ENCODE measurements at places on chromosomes 11 and 22.
A peak's percentile ranks its signal among the peaks of the same experiment; 100 is the strongest.

DNA sequence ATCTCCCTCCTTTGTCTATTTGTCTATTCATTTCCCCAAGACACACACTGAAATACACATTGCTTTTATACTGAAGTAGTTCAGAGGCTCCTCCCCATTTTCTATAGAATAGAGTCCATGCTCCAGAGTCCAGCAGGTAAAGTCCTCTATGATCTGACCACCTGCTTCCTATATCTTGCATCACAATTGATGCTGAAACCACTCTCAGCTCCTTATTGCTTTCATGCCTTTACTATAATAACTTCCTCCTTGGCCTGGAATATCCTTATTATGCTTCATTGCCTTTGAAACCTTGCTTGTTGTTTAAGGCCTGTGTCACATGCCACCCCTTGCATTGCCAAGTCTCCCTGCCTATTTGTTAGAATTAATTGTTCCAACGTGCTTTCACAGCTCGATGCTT is 12.6 kb downstream of the OR6Q1 start:
- no peak for DNase-seq

- no peak for DNase-seq
Observed at GRCh38 chr11:47468598-47469214, 19.8 kb upstream of the RAPSN start.

DNA sequence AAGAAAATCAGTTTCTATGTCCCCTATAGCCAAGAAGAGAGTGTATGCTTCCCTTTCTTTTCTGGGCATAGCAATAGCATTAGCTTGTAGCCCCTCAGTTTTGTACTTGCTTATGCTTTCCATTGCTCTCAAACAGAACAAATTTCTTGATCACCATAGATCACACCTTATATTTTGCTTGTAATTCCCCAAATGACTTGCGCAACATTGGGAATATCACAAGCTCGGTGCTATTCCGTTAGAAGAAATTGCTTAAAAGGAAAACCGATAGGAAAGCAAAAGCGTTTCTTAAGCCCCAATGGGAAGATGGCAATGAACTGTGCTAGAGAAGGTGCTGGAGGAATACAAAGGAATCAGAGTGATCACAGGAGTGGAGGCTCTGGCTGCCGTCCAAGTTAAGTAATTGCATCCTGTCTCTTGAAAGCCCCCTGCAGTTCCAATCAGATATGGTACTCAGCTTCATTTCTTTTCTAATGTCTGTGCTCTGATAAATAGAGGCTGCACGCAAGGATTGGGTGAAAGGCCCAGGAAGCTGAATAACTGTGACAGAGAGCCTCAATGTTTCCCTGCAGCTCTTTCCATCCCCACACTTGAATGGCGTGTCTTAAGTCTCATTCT is 182.1 kb upstream of the KIRREL3 start:
- DNase-seq = no peak

DNA sequence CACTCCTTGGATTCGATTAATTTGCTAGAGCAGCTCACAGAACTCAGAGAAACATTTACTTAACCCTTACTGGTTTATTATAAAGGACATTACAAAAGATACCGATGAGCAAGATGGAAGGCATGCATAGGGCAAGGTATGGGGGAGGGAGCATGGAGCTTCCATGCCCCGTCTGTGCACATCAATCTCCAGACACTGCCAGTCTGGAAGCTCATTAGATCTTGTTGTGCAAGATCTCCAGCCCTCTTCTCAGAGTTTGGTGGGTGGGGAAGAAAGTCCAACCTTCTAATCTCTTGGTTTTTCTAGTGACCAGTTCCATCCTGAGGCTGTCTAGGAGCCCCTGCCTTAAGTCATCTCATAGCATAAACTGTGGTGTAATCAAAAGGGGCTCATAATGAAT is 190.7 kb downstream of the UVRAG start:
- no peak for DNase-seq

GRCh38 chr22:30968015-30968923 is at the start of gene MORC2:
TSS of gene MORC2 (minus strand) at chr22:30968774. CDS start at chr22:30967889, 885 bp downstream.
- peak; percentile 61 for DNase-seq

DNA sequence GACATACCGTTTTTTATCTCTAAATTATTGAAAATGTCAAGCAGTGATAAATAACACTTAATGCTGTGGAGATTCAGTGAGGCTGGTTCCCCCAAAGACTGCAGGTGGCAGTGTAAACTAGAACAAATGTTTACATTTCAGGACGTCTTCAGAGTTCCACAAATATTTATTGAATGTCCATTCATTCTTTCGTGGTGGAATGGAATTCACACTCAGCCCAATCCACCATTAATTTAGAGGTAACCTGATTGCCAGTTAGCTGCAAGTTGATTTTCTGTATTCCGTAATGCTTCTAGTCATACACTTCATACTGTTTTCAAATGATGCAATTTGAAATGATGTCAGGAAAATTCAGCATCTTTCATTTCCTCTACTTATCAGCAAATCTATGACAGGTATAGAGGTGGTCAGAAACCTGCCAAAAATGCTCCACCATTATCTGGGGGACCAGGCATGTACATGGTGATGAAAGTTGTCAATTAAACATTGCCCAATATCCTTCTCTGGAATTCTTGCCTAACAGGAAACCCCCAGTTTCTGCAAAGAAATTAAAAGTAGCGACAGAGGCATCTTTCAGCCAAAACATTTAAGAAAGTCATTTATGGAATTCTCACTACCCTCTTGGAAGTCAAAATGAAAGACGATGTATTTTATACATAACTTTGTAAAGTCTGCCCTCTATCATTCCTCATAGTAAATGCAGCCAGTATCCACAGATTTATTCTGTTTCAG is 94.3 kb upstream of the BMAL1 start:
- DNase-seq = peak; percentile 66

GRCh38 chr11:121630041-121630440 is 177.3 kb upstream of the SORL1-AS1 start:
- DNase-seq = peak; percentile 41

DNA sequence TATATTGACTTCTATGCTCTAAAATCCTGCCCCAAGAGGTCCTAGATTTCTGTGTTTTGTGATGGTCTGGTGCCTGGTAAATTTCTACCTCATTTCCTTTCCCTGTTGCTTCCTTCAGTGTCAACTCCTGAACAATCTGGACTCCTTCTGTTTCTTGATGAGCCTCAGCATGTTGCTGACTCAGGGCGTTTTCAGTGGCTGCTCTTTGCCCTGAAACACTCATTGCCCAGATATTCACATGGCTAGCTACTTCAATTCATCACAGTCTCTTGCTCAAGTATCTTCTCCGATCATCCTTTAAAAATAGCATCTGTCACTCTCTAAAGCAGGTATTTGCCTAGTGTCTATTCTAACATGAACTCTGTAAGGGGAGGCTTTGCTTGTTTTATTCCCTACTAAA is 526.3 kb upstream of the RAG2 start:
- no peak for DNase-seq

GRCh38 chr11:18374956-18375355 is 19.4 kb upstream of the LDHA start:
- DNase-seq = no peak

DNA sequence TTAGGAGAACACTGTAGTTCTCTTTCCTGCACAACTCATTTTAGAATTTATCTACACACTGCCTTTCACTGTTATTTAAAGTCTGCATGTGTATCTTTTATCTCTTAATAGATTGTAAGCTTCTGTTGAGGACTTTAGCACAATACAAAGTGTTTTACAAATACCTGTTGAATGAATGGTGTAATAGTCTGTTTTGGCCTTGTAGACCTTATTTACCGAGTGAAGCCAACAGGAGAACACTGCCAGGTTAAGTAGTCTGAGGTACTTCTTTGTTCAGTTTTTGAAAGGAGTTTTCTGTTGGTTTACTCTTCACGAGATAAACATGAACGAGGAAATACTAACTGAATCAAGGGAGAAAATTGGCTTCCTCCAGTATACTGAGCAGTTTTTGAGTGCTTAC is 31.0 kb downstream of the SIK2 start:
- no peak for DNase-seq

GRCh38 chr11:72808331-72808798 is 5.8 kb upstream of the ATG16L2 start:
- DNase-seq = no peak

GRCh38 chr22:31497148-31497938 is 1.0 kb downstream of the SFI1 start:
- no peak for DNase-seq

- DNase-seq = peak; percentile 88
Observed at GRCh38 chr11:66421492-66422205, 814 bp downstream of the NPAS4 start.

DNA sequence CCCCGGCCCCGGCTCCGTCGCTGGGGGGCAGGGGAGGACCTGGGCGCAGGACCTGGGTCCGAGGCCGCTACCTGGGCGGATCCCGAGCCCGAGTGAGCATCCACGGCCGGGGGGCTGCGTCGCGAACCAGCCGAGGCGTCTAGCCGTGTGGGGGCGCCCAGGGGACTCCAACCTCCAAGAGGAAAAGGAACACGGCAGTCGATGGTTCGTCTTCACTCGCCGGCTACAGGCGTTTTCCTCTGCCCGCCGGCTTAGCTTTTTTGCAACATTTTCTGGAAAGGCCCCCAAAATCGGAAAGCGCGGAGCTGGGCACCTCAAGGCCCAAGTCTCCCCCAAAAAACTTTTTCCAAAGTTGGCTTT is 666 bp downstream of the PDGFB start:
- DNase-seq = no peak

GRCh38 chr11:117842131-117842941 is 17.8 kb upstream of the FXYD2 start:
- no peak for DNase-seq

DNA sequence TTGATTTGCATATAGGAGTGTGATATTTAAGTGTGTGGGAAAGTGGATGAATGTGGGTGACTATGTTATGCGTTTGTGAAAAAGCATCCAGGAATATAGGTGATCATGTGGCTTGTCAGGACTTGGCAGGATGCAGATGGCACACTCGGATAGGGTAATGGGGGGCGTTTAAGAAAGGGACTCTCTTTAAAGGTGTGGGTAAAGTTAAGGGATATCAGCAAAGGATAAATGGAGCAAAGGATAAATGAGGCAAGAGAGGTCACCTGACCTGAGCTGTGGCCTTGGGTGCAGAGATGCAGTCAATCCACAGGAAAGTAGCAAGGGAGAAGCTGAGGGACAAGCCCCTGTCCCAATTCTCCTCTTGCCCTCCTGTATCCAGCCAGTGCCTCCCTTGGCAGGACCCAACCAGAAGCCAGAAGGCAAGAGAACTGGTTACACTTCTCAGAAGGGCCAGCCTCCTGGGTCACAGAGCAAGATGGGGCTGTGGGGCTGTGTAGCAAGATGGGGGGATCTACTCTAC is 47.5 kb upstream of the GRAMD1B start:
- DNase-seq = no peak

GRCh38 chr22:22243033-22243680 is 1.4 kb upstream of the VPREB1 start:
- no peak for DNase-seq

GRCh38 chr11:11748706-11749365 is 92.9 kb upstream of the USP47 start:
- DNase-seq = peak; percentile 56

DNA sequence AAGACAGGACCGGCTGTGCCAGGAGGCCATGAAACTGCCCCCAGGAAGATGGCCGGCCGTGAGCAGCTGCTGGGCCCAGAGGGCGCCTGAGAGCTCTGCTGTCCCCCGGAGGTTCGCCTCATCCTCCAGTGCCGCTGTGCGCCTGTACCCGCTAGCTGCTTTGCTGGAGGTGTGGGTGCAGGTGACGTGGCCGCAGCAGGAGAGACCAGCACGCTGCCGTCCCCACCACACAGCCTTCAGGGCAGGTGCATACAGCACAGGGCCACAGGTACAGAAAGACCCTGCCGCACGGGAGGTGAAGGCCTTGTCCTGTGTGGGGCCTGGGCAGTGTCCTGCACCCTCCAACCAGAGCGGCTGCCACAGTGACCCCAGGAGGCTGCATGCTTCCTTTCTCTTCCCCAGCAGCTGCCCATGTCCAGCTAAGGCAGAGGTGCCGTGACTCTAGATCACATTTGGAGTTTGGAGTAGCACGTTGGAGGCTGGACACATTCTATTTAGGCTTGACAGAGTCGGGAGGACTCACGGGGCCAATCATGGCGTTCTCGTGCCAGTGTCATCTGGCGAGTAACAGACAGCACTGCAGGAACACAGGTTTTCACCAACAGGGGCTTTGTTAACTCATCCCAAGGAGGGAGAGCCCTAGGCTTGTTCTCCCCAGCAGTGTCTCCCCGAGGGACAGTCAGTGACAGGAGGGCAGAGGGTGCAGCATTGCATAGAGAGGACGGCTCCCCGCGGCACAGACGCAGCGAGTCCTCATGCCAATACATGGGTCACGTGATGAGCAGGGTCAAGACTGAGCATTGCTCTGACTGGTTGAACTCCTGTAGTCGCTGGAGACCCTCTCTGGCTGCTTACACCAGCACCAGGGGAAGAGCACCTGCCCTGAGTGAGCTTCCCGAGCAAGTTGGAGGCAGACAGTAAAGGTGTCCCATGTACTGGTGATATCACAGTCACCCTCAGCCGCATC is 18.7 kb upstream of the PANX2 start:
- no peak for DNase-seq

- no peak for DNase-seq
Observed at GRCh38 chr11:43930868-43931716, 11.3 kb upstream of the C11orf96 start.

DNA sequence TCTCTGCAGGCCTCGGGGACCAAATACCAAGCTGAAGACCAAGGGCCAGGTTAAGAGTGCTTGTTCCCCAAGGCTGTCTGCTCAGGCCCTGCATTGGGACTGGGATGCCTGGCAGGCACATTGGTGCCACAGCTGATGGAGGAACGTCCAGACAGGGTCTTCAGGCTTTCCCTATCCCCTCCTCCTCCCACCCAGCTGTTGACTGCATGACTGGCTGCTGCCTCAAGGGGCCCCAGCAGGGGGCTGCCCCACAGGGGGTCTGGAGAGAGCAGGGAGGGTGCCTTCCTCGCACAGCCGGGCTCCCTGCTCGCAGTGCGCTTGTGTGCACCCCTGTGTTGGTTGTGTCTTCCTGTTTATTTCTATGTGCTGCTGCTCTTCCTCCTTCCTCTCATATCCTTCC is 9.9 kb downstream of the RCOR2 start:
- DNase-seq = no peak

DNA sequence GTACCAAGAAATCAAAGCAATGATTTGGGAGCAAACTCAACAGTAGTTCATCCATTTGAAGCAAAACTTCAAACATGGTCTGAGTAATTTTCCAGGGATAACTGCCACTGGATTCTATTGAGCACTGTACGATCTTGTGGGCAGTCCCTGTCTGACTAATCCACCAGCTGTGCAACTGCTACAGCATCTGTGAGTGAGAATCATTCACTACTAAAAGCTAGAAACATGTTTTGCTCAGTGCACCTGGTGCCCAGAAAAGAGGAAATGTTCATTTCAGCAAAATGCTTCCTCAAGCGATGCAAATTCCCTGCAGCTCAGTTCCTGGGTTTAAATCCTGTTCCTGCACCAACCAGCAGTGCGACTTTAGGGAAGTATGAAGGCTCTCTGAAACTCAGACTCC is 1077.9 kb downstream of the DLG2 start:
- no peak for DNase-seq

DNA sequence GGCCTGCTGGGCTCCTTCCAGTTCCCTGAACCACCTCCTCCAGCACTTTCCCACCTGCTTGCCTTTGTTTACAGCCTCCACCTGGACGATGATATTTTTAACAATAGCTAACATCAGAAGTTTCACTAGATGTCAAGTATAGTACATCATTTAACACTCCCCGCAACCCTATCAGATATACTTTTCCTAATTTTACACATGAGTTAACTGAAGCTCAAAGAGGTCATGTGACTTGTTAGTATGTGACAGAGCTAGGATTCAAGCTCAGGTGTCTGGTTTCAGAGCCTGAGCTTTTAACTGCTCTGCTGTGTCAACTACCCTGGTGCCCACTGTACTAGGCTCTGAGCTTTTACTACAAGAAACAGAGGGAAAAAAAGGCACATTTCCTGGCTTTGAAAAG is 14.3 kb upstream of the HPX start:
- DNase-seq = no peak

GRCh38 chr11:5818245-5818886 is 9.6 kb downstream of the OR52N2 start:
- DNase-seq = no peak

All from RKO (cell line).